ENCODE measurements at places on chromosomes 7 and 10.

DNA sequence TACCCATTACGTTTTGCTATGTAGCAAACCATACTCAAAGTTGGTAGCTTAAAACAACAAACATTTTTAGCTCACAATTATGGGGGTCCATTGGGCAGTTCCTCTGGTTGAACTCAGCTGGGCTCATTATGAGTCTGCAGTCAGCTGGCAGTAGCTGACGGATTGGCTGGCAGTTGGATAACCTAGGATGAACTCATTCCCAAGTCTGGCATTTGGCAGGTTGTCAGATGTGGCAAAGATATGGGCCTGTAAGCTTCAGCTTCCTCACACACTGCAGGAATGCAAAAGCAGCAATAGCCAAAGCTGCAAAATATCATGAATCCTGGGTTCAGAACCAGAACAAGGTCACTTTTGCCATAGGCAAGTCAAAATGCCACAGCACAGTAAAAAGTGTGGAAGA, 412.2 kb upstream of the SORCS1 start:
- no peak for DNase-seq

DNA sequence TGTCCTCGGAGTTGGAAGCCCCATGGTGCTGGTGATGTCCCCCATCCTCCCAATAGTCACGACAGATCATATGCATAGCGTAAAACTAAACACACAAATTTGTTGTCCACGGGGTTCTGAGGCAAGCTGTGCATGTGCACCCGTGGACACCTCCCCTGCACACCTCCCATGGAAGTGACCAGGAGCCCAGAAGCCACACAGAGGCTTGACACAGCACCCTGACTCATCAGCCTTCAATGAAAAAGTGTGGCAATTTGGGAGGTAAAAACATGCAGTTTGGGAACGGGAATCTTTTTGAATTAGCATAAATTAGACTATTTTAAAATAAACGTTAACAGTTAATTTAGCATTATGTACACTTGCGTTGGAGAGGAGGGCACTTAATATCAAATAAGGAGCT, 89.2 kb upstream of the NPS start:
- DNase-seq: no peak

GRCh38 chr7:30975256-30975899, 11.6 kb downstream of the GHRHR start:
- no peak for DNase-seq

DNA sequence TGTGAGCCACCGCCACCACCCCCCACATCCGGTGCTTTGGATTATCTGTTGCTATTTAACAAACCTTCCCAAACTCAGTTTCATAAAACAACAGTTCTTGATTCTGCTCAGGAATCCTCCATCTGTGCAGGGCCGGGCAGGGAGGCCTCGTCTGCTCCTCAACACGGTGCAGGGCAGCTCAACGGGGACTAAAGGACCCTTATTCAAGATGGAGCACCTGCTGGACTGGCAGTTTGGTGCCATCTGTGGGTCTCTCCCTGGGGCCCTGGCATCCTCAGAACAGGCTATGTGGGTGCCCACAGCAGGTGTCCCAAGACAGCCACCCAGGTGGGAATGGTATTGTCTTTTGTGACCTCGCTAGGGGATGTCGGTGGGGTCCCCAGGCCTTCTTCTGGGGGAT, 31.0 kb upstream of the ELFN1 start:
- DNase-seq: no peak

DNA sequence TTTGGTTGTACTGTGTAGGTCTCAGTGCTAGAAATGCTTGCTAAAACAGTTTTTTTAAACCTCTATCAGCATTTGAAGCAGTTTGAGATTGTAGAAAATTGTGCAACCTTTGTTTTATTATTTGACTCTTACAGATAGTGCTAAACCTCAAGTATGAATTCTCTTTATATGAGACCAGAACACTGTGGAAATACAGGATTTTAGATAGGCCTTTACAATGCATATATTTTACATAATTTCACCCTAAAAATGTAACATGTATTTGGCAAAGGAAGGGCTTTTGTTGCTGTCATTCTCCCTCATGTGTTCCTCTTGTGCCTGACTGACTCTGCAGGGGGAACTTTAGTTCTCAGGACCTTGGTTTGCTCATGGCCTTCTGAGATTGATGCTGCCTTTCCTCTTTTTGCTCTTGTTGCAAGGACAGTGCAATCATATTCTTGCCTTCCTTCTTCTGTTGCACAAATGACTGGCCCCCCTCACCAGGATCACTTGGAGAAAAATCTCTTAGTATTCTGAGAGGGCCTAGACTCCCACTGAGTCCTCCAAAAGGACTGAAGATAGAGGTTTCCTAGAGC, 188.7 kb downstream of the PPP1R9A start:
- no peak for DNase-seq

DNA sequence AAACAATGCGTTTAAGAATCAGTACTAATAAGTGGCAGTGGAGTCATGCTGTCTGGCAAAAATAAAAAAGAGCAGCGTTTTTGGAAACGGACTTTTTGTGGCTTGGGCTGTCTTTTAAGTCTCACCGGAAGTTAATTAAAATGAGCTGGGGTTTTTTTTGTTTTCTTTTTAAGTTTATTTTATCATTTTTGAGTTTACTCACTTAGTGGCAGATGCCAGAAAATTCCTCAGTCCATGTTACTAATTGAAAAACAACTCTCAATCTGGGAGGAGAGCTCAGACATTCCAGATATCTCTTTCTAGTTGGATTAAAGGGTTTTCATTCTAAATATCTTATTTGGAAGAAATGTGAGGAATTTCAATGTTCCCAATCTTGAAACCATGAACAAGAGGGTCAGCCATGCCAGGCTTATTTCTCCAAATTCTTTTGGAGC, 133.8 kb upstream of the AGR3 start:
- no peak for DNase-seq

DNA sequence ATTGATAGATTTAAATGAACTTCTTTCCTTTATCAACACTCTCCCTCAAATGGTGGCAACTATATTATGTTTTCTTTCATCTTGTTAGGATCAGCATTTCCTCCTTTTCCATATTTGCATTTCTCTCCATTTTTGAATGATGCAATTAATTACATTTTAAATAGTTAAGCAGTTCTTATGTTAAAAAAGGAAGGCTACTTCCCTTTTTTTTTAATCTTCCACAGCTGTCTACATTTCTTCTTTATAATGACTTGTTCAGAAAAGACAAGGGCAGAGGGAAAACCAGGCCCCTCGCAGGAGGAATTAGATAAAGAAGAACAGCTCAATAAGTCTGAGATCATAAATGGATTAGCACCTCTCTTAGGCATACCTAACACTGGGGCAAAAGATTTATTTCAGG, 208.9 kb downstream of the ARL4A start:
- DNase-seq: no peak

GRCh38 chr10:116115797-116116196, 157.2 kb downstream of the GFRA1 start:
- DNase-seq: no peak

- no peak for DNase-seq
These were observed 19.0 kb upstream of the TSPAN12 start for GRCh38 chr7:120876922-120877321.

DNA sequence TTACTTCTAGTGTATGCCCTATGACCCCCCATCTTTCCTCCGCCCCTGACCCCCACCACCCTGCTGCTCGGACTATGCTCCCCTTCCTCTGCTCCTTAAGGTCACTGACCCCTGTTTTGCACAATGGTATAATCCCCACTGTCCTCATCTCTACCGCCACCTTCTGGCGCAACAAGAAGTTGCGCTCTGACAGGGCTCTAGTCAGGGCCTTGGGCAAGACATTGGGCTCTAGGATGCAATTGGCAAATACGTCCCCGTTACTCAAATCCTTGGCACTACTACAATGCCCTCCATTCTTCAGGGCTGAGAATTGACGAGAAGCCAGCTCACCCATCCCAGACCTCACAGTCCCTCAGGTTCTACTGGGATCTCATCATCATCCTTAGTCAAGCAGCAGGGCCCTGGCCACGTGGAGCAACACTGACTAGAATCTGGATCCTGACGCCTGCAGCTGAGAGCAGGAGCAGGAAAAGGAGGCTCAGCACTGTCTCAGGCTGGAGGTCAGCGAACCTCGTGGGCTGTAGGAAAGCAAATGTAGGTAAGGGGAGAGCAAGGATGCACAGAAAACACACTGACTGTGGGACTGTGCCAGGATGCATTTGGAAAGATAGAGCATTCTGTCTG, 10.6 kb downstream of the LRIT2 start:
- no peak for DNase-seq

- no peak for DNase-seq
These were observed 3.7 kb upstream of the STK32C start for GRCh38 chr10:132311338-132311939.

- DNase-seq: no peak
These were observed at the start of gene ETV1 for GRCh38 chr7:13989126-13989948. TSS of gene ETV1 (minus strand) at chr7:13989666. CDS start at chr7:13989052, 614 bp downstream.

DNA sequence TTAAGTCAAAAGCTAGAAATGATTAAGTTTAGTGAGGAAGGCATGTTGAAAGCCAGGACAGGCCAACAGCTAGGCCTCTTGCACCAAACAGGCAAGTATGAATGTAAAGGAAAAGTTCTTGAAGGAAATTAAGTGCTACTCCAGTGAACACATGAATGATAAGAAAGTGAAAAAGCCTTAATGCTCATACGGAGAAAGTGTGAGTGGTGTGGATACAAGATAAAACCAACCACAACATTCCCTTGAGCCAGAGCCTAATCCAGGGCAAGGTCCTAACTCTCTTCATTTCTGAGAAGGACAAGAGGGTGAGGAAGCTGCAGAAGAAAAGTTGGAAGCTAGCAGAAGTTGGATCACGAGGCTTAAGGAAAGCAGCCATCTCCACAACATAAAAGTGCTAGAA, 53.0 kb downstream of the DNAJC1 start:
- no peak for DNase-seq

- DNase-seq: no peak
These were observed 338 bp downstream of the SDK1 start for GRCh38 chr7:3301449-3301731.

GRCh38 chr10:28661035-28661434, 16.3 kb upstream of the BAMBI start:
- DNase-seq: no peak

- no peak for DNase-seq
These were observed 32.6 kb downstream of the STRIP2 start for GRCh38 chr7:129466796-129467195.

DNA sequence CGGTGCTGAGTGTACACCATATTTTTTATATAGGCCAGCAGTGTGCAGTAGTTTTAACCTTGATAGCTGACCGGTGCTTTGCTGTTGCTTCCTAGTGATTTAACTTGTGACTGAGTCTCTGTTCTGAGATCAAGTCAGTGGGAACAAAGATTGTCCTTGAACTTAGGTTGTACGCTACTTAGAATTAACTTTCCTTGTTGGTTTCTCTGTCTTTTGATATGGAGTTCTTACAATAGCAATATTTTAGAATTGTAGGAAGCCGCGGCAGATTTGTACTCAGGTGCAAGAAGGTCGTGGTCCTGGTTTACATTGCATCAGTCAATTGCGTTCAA, 1.3 kb downstream of the DDX21 start:
- no peak for DNase-seq

DNA sequence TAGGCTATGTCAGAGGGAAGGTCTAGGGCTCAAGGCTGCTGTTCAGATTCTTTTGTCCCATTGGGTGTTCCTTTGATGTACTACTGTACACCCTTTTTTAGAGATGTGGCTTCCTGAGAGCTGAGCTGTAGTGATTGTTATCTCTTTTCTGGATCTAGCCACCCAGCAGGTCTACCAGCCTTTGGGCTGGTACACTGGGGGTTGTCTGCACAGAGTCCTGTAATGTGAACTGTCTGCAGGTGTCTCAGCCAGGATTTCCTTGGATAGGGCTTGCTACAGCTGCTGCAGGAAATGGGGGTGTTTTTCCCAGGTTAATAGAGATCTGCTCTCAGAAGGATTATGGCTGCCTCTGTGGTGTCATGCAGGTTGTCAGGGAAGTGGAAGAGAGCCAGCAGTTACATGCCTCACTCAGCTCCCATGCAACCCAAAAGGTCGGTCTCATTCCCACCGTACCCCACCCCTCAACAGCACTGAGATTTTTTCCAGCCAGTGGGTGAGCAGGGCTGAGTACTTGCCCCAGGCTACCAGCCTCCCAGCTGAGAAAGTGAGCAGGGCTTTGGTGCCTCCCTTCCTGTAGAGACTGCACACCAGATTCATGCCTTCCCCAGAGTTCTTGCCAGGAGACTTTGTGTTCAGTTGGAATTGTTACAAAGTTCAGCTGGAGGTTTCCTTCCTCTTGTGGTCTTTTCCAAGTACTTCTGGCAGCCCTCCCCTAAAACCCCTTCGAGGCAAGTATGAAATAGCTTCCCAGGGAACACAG, 63.3 kb downstream of the ZNF107 start:
- DNase-seq: no peak

GRCh38 chr7:139976838-139977656, 85.7 kb downstream of the PARP12 start:
- no peak for DNase-seq

- DNase-seq: no peak
These were observed 1.1 kb downstream of the ADRA2A start for GRCh38 chr10:111077785-111078504.

GRCh38 chr10:26805567-26806245, 55.1 kb downstream of the ABI1 start:
- DNase-seq: no peak

GRCh38 chr7:67813621-67814292, 817.1 kb downstream of the TYW1 start:
- no peak for DNase-seq

- DNase-seq: no peak
These were observed 112.5 kb downstream of the KMT2E start for GRCh38 chr7:105126436-105126975.

GRCh38 chr10:88879534-88880281, at the start of gene STAMBPL1:
TSS of gene STAMBPL1 (plus strand) at chr10:88880245. CDS start at chr10:88901709, 21,464 bp downstream.
- peak; percentile 59 for DNase-seq

GRCh38 chr10:76433161-76434005, 1002.0 kb downstream of the LRMDA start:
- DNase-seq: no peak

DNA sequence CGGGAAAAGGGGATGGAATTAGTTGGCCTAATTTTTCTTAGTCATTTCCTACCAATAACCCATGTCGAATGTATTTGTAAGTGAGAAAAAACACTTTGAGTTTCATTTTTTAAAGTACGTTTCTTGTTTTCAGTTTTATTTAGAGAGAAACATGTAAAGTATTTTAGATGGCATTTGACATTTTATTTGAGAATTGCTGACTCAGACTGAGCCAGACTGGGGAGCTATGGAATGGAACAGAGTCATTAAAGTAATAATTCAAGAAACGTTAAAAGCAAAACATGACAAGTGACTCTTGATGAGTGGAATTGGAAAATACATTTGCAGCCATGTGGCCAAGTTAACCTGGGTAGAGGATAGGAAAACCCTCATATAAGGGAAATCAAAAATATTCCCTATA, 286.1 kb upstream of the NPSR1 start:
- DNase-seq: no peak

- DNase-seq: no peak
These were observed 38.9 kb downstream of the CCNY start for GRCh38 chr10:35375091-35375765.

DNA sequence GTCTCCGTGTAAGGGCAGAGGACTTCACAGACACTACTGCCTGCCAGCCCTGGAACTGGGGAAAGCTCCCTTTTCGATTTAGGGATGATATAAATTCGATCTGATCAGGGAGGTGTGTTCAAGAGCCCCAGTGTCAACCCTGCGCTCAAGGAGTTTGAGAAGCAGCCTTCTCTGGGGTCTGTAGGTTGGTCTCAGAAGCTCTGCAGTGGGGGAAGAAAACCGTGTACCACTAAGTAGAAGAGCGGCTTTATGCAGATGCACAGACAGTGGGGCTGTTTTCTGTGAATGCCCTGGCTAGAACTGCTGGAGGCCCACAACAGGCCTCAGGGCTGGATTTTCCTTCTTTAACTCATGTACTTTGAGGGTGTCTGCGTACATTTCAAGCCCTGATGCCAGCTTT, 6.3 kb upstream of the TBX20 start:
- no peak for DNase-seq

- DNase-seq: no peak
These were observed 220.2 kb downstream of the PHF14 start for GRCh38 chr7:11193888-11194287.

Data from activated CD8-positive, alpha-beta memory T cell treated with anti-CD3 and anti-CD28 coated beads for 1 hour (primary cell).